Left kidney (tissue), 8 donors: ENCODE measurements at places on chromosomes 11 and 22.

GRCh38 chr11:45896422-45896984, 10.6 kb downstream of the FREY1 start:
- DNase-seq, result peak; percentile 77

DNA sequence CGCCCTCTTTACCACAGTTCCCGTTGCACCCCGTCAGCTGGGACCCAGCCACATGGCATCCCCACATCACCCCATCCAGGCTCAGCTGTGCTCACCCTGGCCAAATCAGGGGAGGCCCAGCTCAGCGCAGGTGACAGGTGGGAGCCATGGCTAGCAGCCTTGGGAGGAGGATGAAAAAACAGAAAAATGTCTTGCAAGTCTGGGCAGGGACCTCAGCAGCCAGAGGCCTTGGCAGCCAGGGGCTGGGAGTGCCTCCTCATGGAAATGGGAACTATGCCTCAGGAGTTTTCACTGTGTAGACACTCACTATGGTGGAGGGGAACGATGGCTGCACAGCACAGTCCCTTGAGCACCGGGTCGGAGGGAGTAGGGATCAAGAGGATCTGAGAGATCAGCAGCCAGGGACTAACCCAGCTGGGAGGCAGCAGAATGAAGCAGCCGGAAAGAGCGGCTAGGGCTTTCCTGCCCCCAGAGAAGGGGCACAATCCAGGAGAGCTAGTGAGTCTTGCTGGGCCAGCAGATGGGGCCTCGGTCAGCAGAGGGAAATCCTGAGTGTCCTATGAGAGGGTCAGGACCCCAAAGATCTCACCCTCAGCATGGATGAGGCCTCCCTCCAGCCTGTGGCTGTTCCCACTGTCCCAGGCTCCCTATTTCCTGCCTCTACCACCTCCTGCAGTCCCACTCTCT, 6.2 kb upstream of the FTH1 start:
- DNase-seq, result no peak

- DNase-seq, result no peak
Measured at GRCh38 chr11:64014356-64014755, 21.4 kb upstream of the FLRT1 start.

DNA sequence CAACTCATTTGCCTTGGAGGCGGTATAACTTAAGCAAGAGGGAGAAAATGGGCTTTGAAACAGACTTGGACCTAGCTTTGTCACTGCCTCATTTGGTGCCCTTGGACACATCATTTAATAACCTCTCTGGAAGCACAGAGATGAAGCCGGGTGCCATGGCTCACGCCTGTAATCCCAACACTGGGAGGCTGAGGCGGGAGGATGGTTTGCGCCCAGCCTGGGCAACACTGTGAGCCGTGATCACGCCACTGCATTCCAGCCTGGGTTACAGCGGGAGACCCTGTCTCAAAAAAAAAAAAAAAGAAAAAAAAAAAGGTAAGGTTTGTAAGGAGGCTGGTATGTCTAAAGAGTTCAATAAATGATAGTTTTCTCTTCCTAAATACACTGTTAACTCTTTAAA, 806 bp downstream of the COA4 start:
- no peak for DNase-seq

GRCh38 chr11:2474059-2474901, 29.5 kb downstream of the KCNQ1 start:
- peak; percentile 20 for DNase-seq
